ENCODE measurements at places on chromosomes 4 and X.

GRCh38 chr4:17309567-17310268 is 202.2 kb downstream of the QDPR start:
- DNase-seq = no peak

GRCh38 chrX:9515489-9515888 is 50.6 kb downstream of the TBL1X start:
- DNase-seq = no peak

DNA sequence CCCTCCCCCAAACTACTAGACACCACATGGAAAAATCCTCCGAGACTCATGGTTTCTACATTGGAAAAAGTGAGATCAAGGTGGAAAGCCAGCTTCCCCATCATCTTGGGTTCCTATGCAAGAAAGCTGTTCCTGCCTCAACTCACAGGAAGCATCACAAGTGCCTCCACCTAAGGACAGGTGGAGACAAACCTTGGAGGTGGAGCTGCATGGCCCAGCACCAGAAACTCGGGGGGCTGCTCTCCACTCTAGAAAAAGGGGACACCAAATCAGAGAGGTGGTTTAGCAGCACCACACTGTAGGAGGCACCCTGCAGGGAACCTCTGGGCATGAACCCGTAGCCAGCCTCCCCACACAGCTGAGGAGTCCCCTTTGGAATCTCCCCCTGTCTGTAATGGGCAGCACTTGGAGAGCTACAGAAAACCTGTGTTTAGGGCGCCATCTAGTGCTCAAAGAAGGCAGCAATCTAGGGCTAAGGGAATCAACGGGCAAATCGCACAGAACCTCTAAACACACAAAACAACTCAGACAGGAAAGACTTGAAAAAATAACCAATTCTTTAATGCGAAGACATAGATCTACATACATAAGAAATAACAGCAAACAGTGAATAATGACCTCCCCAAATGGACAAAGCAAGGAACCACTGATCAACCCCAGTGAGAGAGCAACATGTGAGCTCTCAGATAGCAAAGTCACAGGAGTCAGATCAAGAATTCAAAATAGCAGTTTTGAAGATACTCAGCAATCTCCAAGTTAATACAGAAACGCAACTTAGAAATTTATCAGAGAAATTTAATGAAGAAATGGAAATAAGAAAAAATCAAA is 37.0 kb upstream of the ZBTB33 start:
- peak; percentile 62 for DNase-seq

- no peak for DNase-seq
Observed at GRCh38 chr4:152540293-152540674, 4.4 kb upstream of the FBXW7 start.

DNA sequence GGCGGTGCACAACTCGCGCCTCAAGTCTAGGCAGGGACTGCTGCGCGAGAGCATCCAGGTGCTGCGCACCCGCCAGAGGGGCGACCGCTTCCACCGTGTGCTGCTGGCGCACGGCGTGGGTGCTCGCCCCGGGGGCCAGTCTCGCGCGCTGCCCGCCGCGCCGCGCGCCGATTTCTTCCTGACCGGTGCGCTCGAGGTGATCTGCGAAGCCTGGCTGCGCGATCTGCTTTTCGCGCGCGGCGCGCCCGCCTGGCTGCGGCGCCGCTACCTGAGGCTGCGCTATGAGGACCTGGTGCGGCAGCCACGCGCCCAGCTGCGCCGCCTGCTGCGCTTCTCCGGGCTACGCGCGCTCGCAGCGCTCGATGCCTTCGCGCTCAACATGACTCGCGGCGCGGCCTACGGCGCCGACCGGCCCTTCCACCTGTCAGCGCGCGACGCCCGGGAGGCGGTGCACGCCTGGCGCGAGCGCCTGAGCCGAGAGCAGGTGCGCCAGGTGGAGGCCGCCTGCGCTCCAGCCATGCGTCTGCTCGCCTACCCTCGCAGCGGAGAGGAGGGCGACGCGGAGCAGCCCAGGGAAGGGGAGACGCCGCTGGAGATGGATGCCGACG is 1.3 kb downstream of the CHST7 start:
- DNase-seq = peak; percentile 39

DNA sequence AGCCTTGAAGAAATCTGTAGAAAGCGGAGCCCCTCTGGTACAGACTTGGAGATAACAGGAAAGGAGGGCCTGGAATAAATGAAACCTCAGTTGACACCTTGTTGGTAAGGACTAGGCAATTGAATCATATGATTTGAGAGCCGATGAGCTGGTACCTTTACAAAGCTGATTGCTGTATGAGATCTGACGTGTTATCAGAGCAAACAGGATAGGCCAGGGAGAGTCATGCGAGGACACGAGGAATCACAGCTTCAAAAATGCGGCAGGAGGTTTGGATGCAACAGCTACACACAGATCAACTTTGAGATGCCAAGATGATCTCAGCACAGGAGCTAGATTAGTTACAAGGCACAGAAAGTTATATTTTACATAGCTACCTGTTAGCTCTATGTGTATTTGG is 7.4 kb upstream of the SLC10A4 start:
- no peak for DNase-seq

DNA sequence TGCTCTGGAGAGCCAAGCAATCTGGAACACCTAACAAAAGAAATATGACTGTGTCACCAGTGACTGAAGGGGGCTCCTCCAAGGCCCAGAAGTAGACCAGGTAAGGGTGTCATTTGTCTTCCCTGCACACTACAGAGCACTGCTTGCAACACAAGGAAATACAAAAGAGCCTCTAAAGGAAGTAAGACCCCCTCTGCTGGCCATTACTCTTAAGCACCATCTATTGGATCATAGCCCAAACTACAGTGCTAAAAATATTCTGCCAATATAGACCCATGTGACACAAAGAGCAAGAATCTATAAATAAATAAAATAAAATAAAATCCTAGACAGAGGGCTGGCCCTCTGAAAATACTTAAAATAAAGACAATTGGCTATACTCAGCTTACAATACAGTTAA is 528.7 kb downstream of the TMA16 start:
- DNase-seq = no peak

GRCh38 chr4:41232406-41232805 is 18.1 kb upstream of the APBB2 start:
- no peak for DNase-seq

GRCh38 chrX:10833299-10834169 is 213.1 kb upstream of the MID1 start:
- DNase-seq = no peak

- DNase-seq = no peak
Observed at GRCh38 chr4:13511101-13511500, 27.0 kb upstream of the RAB28 start.

- DNase-seq = no peak
Observed at GRCh38 chrX:74195605-74196004, 108.4 kb upstream of the ZCCHC13 start.

DNA sequence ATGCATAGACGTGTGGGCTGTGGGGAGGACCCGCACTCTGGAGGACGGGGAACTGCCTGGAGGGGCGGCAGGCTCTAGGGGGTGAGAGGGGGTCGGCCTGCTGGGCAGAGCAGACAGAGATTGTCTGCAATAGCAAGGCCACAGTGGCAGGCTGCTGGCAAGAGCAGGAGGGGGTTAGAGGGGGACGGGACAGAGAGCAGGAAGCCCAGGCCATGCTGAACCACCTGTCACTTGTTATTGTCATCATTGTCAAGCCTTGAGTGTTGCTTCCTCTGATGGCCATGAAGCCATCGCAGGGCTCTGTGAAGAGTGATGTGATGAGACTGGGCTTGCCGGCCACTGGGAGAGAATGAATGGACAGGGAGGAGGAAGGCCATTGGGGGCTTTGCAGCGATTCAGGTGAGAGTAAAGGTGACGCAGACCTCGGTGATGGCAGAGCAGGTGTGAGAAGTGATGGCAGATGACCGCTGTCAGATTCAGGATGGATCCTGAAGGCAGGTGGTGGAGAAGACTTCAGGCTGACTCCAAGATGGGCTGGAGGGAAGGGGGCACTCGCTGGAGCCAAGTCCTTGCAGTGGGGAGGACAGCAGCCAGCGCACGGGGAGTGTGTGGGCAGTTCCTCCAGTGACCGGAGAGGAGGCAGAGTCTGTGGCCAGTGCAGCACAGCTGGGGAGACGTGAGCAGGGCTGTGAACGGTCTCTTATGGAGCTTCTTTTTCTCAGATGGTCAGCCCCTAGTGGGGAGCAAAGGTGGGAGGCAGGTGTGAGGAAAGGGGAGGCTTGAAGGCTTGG is 43.6 kb downstream of the HTT-AS start:
- DNase-seq = no peak

- DNase-seq = no peak
Observed at GRCh38 chr4:123870216-123870876, 473.8 kb downstream of the SPRY1 start.

DNA sequence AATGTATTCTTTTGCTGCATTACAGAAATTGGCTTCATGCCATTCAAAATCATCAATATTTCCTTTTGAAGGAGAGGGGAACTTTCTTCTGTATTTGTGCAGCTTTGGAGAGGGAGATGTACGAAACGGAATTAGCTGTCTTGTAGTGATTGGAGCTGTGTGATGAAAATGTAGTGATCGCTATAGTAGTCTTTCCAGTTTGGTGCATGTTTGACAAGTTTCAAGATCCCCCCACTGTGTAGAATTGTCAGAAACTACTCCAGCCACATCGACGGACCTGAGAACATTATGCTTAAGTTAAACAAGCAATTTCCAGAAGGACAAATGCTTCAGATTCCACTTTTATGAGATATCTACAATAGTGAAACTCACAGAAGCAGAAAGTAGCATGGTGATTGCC is 21.6 kb upstream of the MAGEA1 start:
- no peak for DNase-seq

GRCh38 chr4:35963974-35964515 is 280.3 kb downstream of the ARAP2 start:
- DNase-seq = no peak

GRCh38 chrX:44167116-44167515 is 176.4 kb downstream of the EFHC2 start:
- no peak for DNase-seq

GRCh38 chr4:153433754-153434105 is 32.4 kb upstream of the TMEM131L start:
- no peak for DNase-seq

DNA sequence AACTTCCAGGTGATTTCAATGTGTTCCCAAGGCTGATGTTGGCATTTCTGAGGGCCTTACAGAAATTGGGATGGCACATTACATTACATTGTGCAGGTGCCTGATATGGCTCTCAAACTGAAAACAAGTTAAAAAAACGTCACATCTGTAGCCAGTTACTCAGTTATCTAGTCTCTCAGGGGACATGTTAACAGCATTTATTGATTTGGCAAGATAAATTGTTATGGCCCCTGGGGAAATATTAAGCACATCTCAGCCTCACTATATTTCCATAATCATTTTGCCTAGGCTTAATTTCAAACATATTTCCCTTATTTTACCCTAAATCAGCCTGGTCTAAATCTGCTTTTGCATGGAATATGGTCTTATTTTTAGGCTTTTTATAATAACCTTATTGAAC is 290.0 kb downstream of the IL15 start:
- no peak for DNase-seq

DNA sequence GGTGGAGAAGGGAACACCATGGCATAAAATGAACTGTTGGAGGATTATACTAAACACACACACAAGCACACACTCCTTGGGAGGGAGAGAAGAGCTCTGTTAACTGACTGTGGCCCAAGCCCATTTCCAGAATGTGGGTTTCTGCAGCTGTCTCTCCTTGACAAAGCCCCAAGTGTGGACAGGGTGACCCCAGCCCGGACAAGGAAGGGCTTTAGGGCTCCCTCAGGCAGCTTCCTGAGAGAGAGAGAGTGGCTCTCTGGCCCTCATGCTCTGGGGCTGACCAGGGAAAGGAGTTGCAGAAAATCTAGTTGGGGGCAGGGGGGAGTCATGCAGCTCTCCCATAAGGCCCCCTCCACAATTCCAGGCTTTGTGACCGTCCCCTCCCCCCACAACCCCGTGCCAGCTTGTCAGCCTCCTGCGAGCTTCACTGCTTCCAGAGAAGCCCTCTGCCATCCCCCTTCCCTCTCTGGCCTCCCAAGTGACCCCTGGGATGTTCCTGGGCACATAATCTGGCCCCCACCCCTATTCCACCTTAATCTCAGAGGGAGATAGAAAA is 590 bp downstream of the ARHGEF9 start:
- DNase-seq = no peak

- DNase-seq = no peak
Observed at GRCh38 chr4:107843391-107843790, 18.7 kb downstream of the SGMS2 start.

GRCh38 chrX:129925305-129926092 is 19.5 kb downstream of the UTP14A start:
- DNase-seq = peak; percentile 81

DNA sequence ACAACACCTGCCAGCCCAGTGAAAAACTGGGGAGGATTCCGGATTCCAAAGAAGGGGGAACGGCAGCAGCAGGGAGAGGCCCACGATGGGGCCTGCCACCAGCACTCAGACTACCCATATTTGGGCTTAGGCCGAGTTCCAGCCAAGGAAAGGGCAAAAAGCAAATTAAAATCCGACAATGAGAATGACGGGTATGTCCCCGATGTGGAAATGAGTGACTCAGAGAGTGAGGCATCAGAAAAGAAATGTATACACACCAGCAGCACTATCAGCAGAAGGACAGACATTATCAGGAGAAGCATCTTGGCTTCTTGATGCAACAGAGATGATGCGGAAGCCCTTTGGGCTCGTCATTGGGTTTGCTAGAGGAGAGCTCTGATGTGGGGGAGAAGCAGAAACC is 62.4 kb downstream of the JADE1 start:
- DNase-seq = no peak

DNA sequence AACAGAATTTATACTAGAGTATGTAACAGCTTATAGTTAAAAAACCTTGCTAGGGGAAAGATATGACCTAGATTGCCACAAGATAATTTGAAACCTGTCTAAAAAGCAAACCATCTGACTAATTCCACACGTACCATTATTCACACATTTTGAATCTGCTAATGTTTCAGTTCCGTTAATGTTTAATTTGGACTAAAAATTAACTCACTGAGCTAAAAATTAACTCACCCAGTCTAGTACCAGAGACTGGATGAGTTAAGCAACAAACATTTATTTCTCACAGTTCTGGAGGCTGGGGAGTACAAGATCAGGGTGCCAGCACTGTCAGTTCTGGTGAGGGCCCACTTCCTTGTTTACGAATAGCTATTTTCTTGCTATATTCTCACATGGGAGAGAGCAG is 231.5 kb upstream of the DIAPH2 start:
- no peak for DNase-seq

GRCh38 chr4:165684177-165684805 is 188.7 kb upstream of the TLL1 start:
- DNase-seq = no peak

GRCh38 chr4:169407217-169407845 is 136.6 kb upstream of the SH3RF1 start:
- no peak for DNase-seq

GRCh38 chrX:10631416-10632145 is 11.2 kb upstream of the MID1 start:
- no peak for DNase-seq

DNA sequence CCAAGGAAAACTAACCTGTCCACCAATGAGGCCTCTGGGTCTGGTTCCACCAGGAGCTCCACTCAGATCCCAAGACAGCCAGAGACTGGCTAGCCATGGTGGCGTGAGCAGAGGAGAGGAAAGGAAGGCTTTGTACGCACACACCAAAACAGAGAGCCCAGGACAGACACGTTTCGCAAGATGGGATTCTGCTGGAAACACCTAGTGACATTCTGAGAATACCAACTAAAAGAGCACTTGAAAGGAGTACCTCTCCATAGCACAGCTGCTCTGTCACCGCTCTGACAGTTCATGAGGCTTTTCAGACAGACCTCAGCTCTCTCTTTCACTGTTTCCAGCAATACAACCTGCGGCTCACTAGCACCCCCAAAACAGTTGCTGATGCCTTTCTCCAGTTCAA is 105.0 kb downstream of the SH3KBP1 start:
- DNase-seq = no peak
